ENCODE measurements at places on chromosomes 13 and 19. TPM values are rescaled to one million over a fixed set of nuclear protein-coding genes. Genes with fewer than 3 reads are reported as not detected.

DNA sequence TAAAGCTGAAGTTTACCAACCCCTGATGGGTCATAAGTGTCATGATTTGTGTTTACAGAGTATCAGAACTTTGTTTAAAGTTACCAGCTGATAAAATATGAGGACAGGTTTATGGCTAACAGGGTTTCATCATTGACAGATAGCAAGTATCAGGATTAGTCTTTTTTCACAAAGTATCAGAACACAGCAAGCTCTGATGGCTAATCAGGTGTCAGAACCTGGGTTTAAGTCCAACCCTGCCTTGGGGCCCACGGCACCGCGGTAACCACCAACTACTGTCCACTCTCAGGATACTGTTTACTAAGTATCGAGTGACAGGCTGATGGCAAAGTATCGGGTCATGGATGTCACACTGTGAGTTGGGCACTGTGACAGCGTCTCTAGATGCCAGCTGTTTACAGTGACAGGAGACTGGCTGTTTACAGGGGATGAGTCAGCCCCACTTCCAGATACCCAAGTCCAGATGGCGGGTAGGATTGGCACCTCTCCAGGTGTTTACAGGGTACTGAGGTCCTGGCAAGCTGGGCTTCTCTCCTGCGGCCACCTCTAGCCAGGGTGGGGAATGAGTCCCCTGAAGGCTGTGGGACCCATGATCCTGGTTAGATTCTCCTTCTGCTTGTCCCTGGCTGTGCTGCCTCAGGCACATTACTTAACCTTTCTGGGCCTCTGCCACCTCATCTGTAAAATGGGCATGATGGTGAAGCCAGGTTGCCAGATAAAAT is 21.8 kb downstream of the ARRDC2 start:
- H3K27me3 ChIP-seq: peaks cover 4% of the 10 kb centered on the region
- H3K27ac ChIP-seq: no peak overlapping the region
- H3K36me3 ChIP-seq: no peaks in the 10 kb centered on the region
- no peak overlapping the region for H3K4me3 ChIP-seq
- DNase-seq: no peak

GRCh38 chr19:21519488-21519887 is 14.1 kb downstream of the ZNF429 start:
- H3K27ac ChIP-seq: no peak overlapping the region
- H3K4me1 ChIP-seq: no peaks in the 10 kb centered on the region
- H3K36me3 ChIP-seq: peaks cover 42% of the 10 kb centered on the region
- H3K27me3 ChIP-seq: no peaks in the 10 kb centered on the region
- DNase-seq: no peak
- H3K4me3 ChIP-seq: no peak overlapping the region

- H3K4me1 ChIP-seq: peaks cover 17% of the 10 kb centered on the region
- H3K27me3 ChIP-seq: no peaks in the 10 kb centered on the region
- no peaks in the 10 kb centered on the region for H3K36me3 ChIP-seq
- DNase-seq: no peak
Measured at GRCh38 chr19:29668746-29669609, 3.7 kb downstream of the PLEKHF1 start.

Gene B3GNT8
- 6.2 TPM for total RNA-seq

DNA sequence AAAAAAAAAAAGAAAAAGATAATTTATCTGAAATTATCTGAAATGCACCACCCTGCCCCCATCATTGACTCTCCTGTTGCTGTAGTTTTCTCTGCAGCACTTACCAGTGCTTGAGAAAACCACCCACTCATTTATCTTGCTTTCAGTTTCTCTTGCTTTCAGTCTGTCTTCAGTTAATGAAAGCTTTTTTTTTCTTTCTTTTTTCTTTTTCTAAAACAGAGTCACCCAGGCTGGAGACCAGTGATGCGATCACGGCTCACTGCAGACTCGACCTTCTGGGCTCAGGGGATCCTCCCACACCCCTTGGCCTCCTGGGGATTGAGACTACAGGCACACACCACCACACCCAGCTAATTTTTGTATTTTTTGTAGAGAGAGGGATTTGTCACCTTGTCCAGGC is 4.3 kb upstream of the ACP5 start:
- DNase-seq: no peak
- H3K27ac ChIP-seq: peak overlapping the region; percentile 77
- H3K4me3 ChIP-seq: no peak overlapping the region
- H3K36me3 ChIP-seq: no peaks in the 10 kb centered on the region
- H3K4me1 ChIP-seq: peaks cover 14% of the 10 kb centered on the region
- H3K27me3 ChIP-seq: no peaks in the 10 kb centered on the region

DNA sequence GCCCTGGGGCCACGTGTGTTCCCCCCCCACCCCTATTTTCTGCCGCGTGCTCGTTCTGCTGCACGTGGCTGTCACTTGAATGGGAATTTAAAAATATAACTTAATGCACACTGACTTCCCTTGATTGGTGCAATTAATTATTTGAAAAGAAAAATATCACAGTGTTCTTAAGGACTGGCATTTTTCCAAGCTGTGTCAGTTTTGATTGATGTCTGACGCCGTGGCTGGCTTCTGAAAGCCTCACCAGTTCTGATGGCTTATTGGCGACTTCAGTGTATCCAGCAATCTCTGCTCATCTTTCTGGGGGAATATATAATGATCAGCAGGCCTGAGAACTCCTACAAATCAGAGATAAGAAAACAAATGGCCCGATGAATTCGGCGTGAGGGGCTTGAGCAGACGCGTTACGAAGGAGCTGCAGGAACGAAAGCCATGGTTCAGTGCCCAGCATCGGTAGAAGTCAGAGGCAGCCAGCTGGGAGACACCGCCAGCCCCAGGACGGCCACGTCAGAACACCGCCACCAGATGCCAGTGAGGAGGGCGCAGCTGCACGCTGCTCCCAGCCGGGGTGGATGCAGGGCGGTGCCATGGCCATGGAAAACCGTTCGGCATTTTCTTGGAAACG is 111.2 kb downstream of the KDM4B start:
- no peaks in the 10 kb centered on the region for H3K27me3 ChIP-seq
- H3K4me1 ChIP-seq: no peaks in the 10 kb centered on the region
- H3K27ac ChIP-seq: no peak overlapping the region

GRCh38 chr13:80888390-80888789 is 547.5 kb upstream of the SPRY2 start:
- H3K36me3 ChIP-seq: no peaks in the 10 kb centered on the region
- no peaks in the 10 kb centered on the region for H3K4me1 ChIP-seq
- no peaks in the 10 kb centered on the region for H3K27me3 ChIP-seq
- no peak overlapping the region for H3K4me3 ChIP-seq
- no peak for DNase-seq

Gene FCER2
- total RNA-seq: 0.43 TPM

GRCh38 chr13:108915634-108916512 is 286.5 kb downstream of the MYO16 start:
- peak overlapping the region; percentile 85 for H3K27ac ChIP-seq
- H3K27me3 ChIP-seq: no peaks in the 10 kb centered on the region
- DNase-seq: peak; percentile 55
- H3K36me3 ChIP-seq: no peaks in the 10 kb centered on the region

Gene EDNRB
- 63.0 TPM for total RNA-seq

Gene SLC15A1
- total RNA-seq: 0.31 TPM

DNA sequence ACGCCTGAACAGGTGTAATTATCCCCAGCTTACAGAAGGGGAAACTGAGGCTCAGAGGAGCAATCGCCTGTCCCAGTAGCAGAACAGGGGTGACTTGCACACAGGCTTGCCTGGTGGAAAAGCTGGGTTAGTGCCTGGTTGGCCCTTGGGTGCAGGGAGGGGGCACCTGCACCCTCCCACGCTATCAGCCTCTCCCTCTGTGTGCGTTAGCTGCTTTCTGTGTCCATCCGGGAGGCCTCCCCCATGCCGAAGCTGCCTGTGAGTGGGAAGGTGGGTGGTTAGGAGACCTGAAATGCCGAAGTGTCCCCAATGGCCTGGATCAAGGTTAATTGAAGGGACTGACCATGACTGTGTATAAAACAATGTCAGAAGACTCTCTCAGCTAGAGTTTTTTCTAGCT is 295.0 kb downstream of the ZNF536 start:
- H3K4me3 ChIP-seq: no peak overlapping the region
- no peaks in the 10 kb centered on the region for H3K4me1 ChIP-seq
- H3K27me3 ChIP-seq: no peaks in the 10 kb centered on the region
- H3K36me3 ChIP-seq: no peaks in the 10 kb centered on the region
- H3K27ac ChIP-seq: no peak overlapping the region
- DNase-seq: no peak

DNA sequence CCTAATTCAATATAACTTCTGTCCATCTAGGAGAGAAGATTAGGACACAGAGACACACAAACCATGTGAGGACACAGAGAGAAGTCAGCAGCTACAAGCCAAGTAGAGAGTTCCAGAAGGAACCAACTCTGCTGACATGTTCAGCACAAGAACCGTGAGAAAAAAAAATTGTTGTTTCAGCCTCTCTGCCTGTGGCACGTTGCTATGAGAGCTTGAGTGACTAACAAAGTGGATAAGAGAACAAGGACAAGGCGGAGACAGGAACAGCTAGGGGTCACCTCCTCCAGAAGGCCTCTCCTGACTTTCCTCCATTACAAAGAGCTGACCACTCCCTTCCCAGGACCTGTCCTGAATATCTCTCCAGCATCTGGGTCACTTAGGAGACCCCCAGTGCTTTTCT is 5.6 kb upstream of the SIGLEC12 start:
- H3K27ac ChIP-seq: no peak overlapping the region
- H3K27me3 ChIP-seq: peaks cover 2% of the 10 kb centered on the region
- DNase-seq: no peak

DNA sequence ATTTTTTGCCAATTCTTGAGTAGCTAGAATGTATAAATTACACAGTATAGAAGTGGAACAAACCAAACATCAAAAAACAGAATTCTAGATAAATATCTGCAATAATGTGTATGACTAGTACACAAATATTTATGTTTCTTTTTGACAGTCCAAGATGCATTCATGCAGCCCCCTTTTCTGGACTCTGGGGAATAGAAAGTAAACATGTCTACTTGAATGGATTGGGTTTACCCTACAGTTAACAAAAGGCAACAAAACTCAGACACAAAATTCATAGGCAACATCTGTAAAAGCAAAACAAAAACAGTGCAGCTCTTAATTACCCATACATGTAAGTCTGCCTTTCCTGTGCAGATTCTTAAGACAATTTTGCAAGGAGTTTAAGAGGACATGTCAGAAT is 419.4 kb upstream of the DACH1 start:
- DNase-seq: peak; percentile 69
- no peak overlapping the region for H3K27ac ChIP-seq
- no peaks in the 10 kb centered on the region for H3K4me1 ChIP-seq
- H3K27me3 ChIP-seq: no peaks in the 10 kb centered on the region
- no peaks in the 10 kb centered on the region for H3K36me3 ChIP-seq

Gene TTC9B
- total RNA-seq: not detected

DNA sequence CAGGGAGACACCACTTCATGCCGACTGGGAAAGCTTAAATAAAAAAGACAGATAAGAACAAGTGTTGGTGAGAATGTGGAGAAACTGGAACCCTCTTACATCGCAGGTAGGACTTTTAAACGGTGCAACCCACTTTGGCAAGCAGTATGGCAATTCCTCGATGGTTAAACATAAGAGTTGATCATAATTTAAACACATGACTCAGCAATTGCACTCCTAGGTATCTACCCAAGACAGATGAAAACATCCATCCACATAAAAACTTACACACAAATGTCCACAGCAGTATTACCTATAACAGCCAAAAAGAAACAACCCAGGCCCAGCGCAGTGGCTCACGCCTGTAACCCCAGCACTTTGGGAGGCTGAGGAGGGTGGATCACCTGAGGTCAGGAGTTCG is 21.9 kb downstream of the FLT1 start:
- DNase-seq: no peak
- no peak overlapping the region for H3K4me3 ChIP-seq
- H3K4me1 ChIP-seq: peaks cover 3% of the 10 kb centered on the region
- H3K27me3 ChIP-seq: no peaks in the 10 kb centered on the region

GRCh38 chr19:4638828-4639530 is at the start of gene TNFAIP8L1:
TSS of gene TNFAIP8L1 (plus strand) at chr19:4639516. CDS start at chr19:4651870, 12,354 bp downstream.
- DNase-seq: peak; percentile 96
- H3K27ac ChIP-seq: peak within 1 kb of the TSS; percentile 52
- H3K36me3 ChIP-seq: no peaks in the 10 kb centered on the region
- H3K4me3 ChIP-seq: peak within 1 kb of the TSS; percentile 78
- H3K4me1 ChIP-seq: no peaks in the 10 kb centered on the region

GRCh38 chr13:93151277-93151676 is 75.3 kb upstream of the GPC6 start:
- no peaks in the 10 kb centered on the region for H3K36me3 ChIP-seq
- no peaks in the 10 kb centered on the region for H3K27me3 ChIP-seq
- H3K27ac ChIP-seq: no peak overlapping the region
- no peaks in the 10 kb centered on the region for H3K4me1 ChIP-seq
- no peak overlapping the region for H3K4me3 ChIP-seq

- peaks cover 3% of the 10 kb centered on the region for H3K4me1 ChIP-seq
- no peaks in the 10 kb centered on the region for H3K27me3 ChIP-seq
- no peak overlapping the region for H3K27ac ChIP-seq
- no peak for DNase-seq
- no peak overlapping the region for H3K4me3 ChIP-seq
- H3K36me3 ChIP-seq: no peaks in the 10 kb centered on the region
Measured at GRCh38 chr19:46878613-46879375, 18.0 kb downstream of the ARHGAP35 start.

Gene FAM216B
- 70.4 TPM for total RNA-seq

GRCh38 chr13:27269114-27269665 is 1.4 kb upstream of the RASL11A start:
- peaks cover 23% of the 10 kb centered on the region for H3K4me1 ChIP-seq
- H3K4me3 ChIP-seq: no peak overlapping the region
- no peaks in the 10 kb centered on the region for H3K27me3 ChIP-seq
- H3K36me3 ChIP-seq: no peaks in the 10 kb centered on the region

DNA sequence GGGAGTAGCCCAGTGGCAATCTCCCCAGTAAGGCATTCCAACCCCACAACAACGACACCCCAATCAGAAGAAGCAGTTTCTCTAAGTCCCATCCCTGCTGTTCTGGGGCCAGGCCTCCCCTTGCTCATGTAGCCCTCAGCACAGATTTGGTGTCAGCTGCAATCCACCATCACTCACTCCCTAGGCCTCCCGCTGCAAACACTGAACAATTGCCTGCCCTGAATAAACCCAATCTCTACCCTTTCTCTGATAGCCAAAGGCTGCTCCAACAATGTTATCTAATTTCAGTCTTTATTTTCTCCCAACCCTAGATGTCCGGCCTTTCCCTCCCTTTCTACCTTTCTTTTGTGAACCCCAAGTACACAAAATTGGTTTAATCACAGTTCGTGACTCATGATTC is 5.6 kb upstream of the SOX21 start:
- H3K27ac ChIP-seq: no peak overlapping the region
- no peaks in the 10 kb centered on the region for H3K36me3 ChIP-seq
- H3K4me1 ChIP-seq: peaks cover 4% of the 10 kb centered on the region

- no peaks in the 10 kb centered on the region for H3K27me3 ChIP-seq
- peak; percentile 69 for DNase-seq
- peak overlapping the region; percentile 99 for H3K27ac ChIP-seq
- peaks cover 2% of the 10 kb centered on the region for H3K4me1 ChIP-seq
- H3K4me3 ChIP-seq: peak overlapping the region; percentile 87
Measured at GRCh38 chr19:43618921-43619261, 538 bp downstream of the ZNF428 start.

DNA sequence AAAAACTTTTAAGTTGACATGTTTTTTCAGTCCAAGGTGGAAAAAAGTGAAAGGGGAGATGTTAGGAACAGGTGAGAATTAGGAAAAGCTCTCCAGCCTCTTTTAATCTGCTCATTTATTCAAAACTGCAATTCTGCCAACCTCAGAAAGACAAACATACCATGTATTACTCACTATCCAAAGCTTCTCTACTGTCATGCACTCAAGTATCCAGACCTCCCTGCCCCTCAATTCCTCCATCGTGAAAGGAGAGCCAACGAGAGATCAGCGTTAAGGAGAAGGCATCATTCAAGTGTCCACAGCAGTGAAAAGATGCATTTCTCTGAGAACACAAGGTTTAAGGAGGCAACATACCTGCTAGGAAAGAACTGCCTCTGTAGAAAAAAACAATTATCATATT is 24.5 kb downstream of the DIAPH3 start:
- no peak overlapping the region for H3K4me3 ChIP-seq
- H3K36me3 ChIP-seq: no peaks in the 10 kb centered on the region
- H3K4me1 ChIP-seq: no peaks in the 10 kb centered on the region
- no peaks in the 10 kb centered on the region for H3K27me3 ChIP-seq
- H3K27ac ChIP-seq: no peak overlapping the region
- no peak for DNase-seq
